ENCODE measurements at places on chromosomes 7 and 10. TPM values are rescaled to one million over a fixed set of nuclear protein-coding genes. Genes with fewer than 3 reads are reported as not detected.
A peak's percentile ranks its signal among the peaks of the same experiment; 100 is the strongest.

- H3K27me3 ChIP-seq = peaks cover 6% of the 10 kb centered on the region
- DNase-seq = no peak
- no peaks in the 10 kb centered on the region for H3K4me1 ChIP-seq
- no peaks in the 10 kb centered on the region for H3K36me3 ChIP-seq
Observed at GRCh38 chr7:157881048-157881771, 544.4 kb downstream of the DNAJB6 start.

Gene LAMB1
- total RNA-seq = 84.2 TPM

- H3K4me1 ChIP-seq = peaks cover 11% of the 10 kb centered on the region
- no peak overlapping the region for H3K4me3 ChIP-seq
- no peaks in the 10 kb centered on the region for H3K27me3 ChIP-seq
- no peak overlapping the region for H3K27ac ChIP-seq
- H3K36me3 ChIP-seq = no peaks in the 10 kb centered on the region
Observed at GRCh38 chr7:44441079-44441478, 49.4 kb downstream of the NUDCD3 start.

DNA sequence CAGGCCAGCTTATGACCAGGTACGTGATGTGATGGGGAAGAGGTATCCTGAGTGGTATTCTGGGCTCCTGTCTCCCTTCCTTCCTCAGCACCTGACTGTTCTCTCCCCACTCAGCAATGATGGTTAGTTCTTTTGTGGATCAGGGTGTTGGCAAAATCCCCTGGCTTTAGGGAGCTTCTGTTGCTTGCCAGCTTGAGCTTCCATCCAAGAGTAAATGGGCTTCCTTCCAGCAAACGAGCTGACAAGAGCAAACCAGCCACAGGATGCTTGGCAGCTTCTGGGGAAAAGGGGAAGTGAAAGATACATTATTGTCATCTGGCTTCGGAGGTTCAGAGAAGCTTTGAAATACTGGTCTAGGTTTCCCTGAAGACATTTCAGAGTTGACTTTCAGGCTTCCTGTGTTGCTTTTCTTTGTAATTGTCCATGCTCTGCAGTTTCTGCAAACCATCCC, 5.2 kb downstream of the DUSP5 start:
- H3K4me3 ChIP-seq = no peak overlapping the region
- peaks cover 80% of the 10 kb centered on the region for H3K4me1 ChIP-seq
- no peaks in the 10 kb centered on the region for H3K36me3 ChIP-seq
- H3K27ac ChIP-seq = peak overlapping the region; percentile 48
- no peaks in the 10 kb centered on the region for H3K27me3 ChIP-seq
- DNase-seq = no peak

GRCh38 chr10:104906112-104906511, 265.0 kb downstream of the SORCS3 start:
- no peak for DNase-seq
- H3K27ac ChIP-seq = no peak overlapping the region
- H3K36me3 ChIP-seq = no peaks in the 10 kb centered on the region
- no peaks in the 10 kb centered on the region for H3K4me1 ChIP-seq
- H3K27me3 ChIP-seq = peaks cover 3% of the 10 kb centered on the region
- no peak overlapping the region for H3K4me3 ChIP-seq

Gene TMEM213
- total RNA-seq = 11.4 TPM

- DNase-seq = no peak
- H3K4me1 ChIP-seq = no peaks in the 10 kb centered on the region
- H3K36me3 ChIP-seq = peaks cover 55% of the 10 kb centered on the region
- H3K27me3 ChIP-seq = no peaks in the 10 kb centered on the region
- H3K27ac ChIP-seq = no peak overlapping the region
- no peak overlapping the region for H3K4me3 ChIP-seq
Observed at GRCh38 chr7:139254728-139255127, 23.7 kb downstream of the UBN2 start.

Gene MYO1G
- 0.68 TPM for total RNA-seq

GRCh38 chr10:112027731-112028280, 155.8 kb downstream of the GPAM start:
- no peak overlapping the region for H3K27ac ChIP-seq
- H3K36me3 ChIP-seq = no peaks in the 10 kb centered on the region
- no peak overlapping the region for H3K4me3 ChIP-seq
- no peaks in the 10 kb centered on the region for H3K27me3 ChIP-seq
- no peak for DNase-seq

GRCh38 chr10:128062881-128063563, 63.2 kb downstream of the MKI67 start:
- H3K27ac ChIP-seq = peak overlapping the region; percentile 84
- no peak overlapping the region for H3K4me3 ChIP-seq
- H3K36me3 ChIP-seq = peaks cover 44% of the 10 kb centered on the region
- H3K27me3 ChIP-seq = no peaks in the 10 kb centered on the region
- DNase-seq = no peak

GRCh38 chr10:35909121-35909720, 267.1 kb upstream of the FZD8 start:
- H3K27me3 ChIP-seq = no peaks in the 10 kb centered on the region
- H3K4me1 ChIP-seq = peaks cover 11% of the 10 kb centered on the region
- no peak for DNase-seq
- no peak overlapping the region for H3K4me3 ChIP-seq

Gene FEZF1
- total RNA-seq = not detected
